ENCODE measurements at places on chromosomes 5 and 9.

- DNase-seq: no peak
Observed at GRCh38 chr5:107232788-107233187, 437.9 kb downstream of the EFNA5 start.

GRCh38 chr5:81971111-81971711 is 612 bp upstream of the ATG10 start:
- peak; percentile 23 for DNase-seq

DNA sequence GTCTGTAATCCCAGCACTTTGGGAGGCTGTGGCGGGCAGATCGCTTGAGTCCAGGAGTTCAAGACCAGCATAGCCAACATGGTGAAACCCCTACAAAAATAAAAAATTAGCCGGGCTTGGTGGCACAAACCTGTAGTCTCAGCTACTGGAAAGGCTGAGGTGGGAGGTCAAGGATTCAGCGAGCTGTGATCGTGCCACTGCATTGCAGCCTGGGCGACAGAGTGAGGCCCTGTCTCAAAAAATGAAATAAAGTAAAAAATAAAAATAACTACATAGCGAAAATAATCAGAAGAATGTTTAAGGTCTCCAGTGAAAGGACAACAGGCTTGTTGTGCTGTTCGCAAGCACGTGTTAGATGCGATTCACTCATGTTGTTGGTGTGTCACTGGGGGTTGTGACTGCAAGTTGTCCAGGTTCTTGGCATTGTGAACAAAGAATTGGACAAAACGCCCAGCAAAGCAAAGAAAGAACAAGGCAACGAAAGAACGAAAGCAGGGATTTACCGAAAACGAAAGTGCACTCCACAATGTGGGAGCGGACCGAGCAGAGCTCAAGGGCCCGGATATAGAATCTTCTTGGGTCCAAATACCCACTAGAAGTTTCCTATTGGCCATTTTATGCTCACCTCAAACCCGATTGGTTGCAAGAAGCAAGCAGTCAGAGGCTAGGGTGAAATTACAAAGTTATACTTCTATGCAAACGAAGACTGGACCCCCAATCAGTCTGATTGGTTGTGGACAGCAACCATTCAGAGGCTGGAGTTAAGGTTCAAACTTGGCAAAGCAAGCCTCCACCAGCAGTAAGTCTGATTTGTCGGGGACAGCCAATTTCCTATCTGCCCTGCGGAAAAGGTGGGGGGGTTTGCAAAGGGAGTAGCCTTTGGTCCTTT is 844 bp upstream of the MCCC2 start:
- peak; percentile 18 for DNase-seq

- no peak for DNase-seq
Observed at GRCh38 chr9:21015995-21016394, 15.4 kb downstream of the HACD4 start.

DNA sequence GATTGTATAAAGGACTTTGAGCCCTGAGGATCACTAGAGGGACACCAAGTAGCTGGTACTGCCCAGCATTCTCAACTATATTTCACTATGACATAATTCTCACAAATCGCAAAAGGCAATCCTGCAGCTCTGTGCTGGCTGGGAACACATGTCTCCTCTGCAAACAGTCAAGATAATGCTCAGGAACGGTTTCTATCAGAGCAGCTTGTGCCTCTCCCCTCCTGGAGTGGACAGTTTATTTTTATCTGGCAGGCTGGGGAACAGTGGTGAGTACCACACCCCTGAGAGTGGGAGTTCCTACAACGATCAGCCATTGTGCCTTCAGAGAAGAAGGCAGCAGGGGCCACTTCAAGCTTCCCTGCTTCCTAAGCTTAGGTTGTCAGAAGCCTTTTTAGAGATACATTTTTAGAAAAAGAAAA is 65.8 kb downstream of the ERAP1 start:
- DNase-seq: no peak

DNA sequence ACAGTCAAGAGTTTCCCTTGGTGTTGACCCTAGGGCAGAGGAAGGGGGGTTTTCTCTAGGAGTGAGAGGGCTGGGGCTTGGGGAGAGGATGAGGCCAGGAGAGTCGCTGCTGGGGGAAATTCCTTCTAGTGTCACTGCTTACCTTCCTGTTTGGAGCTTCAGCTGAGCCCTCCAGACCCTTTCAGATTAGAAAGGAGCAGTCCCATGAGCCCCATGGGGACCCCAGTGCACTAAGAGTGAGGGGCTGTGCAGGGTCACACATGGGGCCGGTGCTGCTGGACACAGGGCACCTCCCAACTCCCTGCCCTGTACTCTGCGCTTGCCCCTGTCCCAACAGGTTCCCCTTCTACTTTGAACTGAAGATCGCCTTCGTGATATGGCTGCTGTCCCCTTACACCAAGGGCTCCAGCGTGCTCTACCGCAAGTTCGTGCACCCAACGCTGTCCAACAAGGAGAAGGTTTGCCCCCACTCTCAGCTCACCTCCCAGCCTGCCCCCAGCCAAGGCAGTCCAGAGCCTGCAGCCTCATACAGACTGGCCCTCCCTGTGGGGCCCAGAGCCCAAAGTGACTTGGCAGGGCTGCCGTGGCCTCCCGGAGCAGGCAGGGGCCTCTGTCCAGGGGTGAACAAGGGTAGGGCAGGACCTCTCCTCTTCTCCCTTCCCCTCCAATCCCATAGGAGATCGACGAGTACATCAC is 5.4 kb downstream of the REEP2 start:
- no peak for DNase-seq

GRCh38 chr5:157387683-157388093 is 72.3 kb upstream of the NIPAL4 start:
- peak; percentile 56 for DNase-seq

DNA sequence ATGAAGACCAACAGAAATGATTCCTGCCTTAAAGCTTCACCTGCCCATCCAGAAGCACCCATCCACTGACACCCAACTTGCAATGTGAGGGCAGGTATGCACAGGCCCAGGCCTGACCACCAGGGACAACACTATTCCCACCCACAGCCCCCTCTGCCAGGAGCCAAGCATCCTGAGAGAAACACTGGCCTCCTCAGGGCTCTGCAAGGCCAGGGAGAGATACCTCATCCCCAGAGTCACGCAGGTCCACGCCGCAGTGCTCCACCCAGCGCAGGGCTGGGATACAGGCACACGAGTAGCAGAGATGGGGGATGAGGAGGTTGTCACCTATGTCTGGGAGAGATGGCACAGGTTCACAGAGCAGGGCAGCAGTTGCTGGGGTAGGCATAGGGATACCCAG is 99.4 kb downstream of the PSD2 start:
- no peak for DNase-seq

DNA sequence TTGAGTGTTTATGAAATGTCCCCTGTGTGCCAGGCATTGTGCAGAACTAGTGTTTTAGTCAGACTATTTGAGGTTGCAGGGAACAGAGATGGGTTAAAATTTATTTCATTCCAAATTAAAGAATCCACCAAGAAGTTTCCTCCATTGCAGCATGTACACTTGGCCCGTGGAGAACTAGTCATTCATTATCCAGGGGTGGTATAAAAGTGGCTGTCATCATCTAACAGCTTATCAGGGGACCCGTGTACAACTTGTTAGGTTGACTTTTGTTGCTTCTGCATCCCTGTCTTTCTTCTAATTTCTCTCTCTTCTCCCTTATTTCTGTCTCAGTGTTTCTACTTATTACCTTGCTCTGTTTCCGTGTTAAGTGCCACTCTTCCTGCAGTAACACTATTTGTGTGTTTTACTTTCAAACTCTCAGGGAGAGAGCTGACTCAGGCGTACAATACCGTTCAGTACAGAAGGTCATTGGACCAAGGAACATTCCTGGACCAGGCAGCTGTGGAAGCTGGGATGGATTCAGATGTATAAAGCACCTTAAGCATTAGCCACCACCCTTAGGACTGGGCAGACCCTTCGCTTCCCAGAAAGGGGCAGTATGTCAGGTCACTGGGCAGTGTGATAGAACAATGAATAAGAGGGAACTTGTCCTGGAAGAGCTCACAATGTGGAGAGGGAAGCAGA is 36.1 kb downstream of the MAP3K1 start:
- no peak for DNase-seq

DNA sequence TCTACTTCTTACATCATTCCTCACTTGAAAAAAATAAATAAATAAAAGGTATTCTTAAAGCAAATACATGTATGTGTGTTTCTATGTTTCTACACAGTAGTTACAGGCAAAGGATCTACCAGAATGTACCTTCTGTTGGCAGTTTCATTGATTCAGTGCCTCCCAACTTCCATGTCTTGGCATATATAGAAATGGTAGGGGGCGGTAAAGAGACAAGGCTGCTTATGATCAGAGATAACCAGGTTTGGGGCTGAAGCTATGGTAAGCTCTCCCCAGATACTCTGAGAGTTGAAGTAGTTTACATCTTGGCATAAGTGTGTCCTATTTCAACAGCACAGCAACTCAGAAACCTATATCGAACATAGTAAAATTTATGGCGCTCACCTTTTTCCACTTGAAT is 1075.4 kb upstream of the C9orf72 start:
- DNase-seq: no peak

GRCh38 chr5:150879358-150879757 is 25.4 kb downstream of the ZNF300 start:
- DNase-seq: no peak

DNA sequence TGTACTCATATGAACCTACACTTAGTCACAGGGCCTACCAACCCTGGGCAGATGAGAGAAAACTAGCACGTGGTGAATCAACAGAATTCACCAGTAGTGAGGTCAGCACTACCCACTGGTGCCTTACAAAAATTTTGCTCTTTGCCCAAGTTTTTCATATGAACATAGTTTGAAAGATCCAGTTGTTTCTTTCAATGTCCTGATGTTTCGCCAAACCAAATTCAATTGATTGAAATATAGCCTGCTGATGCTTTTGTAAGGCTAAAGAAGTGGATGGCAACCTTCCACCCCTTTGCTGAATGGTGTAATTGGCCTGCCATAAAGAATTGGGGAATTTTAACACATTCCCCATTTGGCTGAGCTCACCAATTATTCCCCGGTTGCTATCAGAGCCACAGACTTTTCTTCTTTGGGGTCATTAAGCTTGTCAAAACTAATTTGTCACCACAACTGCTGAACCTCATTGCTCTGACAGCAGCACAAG is 339.2 kb downstream of the GLIS3 start:
- DNase-seq: no peak

DNA sequence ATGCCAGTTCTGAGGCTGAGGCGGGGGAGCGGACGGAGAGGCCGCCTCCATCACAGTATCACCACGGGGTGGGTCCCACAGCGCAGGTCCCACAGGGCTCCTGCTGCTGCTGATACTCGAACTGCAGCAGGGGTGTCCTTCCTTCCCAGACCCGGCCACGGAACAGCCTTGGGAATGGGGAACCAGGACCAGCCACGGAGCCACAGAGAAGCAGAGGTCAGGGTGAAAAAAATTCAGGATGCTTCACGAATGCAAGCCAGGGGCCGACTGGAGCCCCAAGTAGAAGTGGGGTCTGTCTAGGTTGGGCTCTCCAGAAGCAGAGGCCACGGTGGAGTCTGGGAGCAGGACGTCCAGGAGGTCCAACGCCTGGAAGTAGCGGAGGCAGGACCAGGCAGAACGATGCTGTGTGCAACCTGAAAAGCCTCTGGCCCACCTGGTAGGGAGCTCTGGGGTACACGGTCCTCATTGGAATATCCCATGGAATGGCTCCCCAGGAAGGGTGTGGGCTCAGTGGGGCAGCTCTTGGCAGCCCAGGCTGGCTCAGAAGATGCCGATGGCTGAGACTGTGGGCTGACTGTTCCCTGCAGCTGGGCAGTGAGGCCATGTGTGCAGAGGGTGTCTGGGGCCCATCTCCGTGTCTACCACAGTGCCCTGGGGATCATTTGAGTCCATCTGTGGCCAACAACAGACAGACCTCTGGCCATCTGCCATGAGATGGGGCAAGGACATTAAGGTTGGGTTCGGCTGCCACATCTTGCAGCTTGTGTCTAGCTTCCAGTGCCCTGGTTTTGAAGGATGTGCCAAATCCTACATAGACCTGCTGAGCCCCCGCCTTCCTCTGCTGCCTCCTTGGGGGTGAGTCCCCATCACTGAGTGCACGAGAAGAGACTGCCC is 66.9 kb upstream of the FCN1 start:
- DNase-seq: no peak

- no peak for DNase-seq
Observed at GRCh38 chr9:122334916-122335315, 35.9 kb upstream of the PTGS1 start.

- no peak for DNase-seq
Observed at GRCh38 chr5:36459176-36460135, 146.9 kb upstream of the SLC1A3 start.

GRCh38 chr5:14901462-14902051 is 30.0 kb upstream of the ANKH start:
- DNase-seq: no peak

- DNase-seq: no peak
Observed at GRCh38 chr9:130735566-130735965, 42.0 kb downstream of the EXOSC2 start.

DNA sequence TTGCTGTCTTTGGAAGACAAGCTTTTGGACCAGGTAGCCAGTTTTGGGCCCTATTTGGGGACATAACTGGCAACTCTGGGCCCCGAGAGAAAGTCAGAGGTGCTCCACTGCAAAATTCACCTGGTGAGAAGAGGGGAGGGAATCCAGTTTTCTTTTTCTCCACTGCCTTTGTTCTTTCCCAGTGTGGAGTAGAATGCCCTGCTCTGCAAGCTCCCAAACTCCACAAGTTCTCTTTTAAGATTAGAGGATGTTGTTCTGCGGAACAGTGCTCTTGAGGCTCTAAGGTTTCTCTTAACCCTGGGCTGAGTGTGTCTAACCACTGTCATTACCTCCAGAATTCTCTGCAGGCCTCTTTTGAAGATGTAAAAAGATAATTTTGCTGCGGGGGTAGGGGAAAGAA is 25.3 kb downstream of the MACIR start:
- no peak for DNase-seq

GRCh38 chr5:64108674-64109073 is 57.0 kb upstream of the RNF180 start:
- no peak for DNase-seq

DNA sequence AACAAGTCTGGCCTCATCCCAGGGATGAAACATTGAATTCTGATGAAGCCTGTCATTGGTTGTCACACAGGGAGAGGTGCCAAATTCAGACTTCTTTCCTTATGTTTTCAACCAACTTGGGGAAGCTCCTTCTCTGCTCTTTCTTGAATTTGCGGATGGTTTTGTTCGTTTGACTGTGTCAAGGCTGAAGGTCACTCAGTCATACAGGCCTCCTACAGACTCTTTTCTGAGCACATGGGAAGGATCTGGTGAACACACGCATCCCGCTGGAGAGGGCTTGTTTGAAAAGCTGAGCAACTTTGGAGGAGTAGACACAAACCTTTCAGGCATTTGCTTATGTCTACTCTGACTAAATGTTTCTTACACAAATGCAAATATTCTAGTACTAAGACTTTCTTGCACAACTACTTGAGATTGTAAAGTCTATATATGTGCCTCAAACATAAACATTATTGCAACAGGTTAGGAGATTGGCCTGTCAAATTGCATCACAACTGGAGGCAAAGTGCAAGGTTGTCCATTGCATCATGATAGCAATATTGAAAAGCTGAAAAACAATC is 151.5 kb upstream of the NR3C1 start:
- DNase-seq: no peak

DNA sequence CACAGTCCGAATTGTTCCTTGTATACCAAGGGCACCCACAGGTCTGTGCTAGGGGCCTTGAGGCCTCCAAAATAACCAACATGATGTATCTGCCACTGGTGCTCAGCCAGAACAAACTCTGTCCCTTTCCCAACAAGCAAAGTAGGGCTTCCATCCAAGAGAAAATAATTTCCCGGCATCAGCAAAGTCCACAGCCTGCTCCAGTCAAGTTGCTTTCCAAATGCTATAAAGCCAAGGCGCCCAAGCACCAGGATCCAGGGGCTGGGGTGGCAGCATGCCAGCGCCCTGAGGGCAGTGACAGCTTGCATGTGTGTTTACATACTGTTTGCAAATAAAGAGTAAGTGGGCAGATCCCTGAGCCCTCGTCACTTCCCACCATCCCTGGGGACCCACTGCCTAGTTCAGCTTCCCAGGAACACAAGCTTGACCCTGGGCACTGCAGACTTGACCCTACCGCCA is 155.9 kb downstream of the ERCC6L2 start:
- no peak for DNase-seq
